ENCODE measurements at places on chromosomes 5 and 9. TPM values are rescaled to one million over a fixed set of nuclear protein-coding genes. Genes with fewer than 3 reads are reported as not detected.

- DNase-seq, result peak; percentile 43
Measured at GRCh38 chr5:36373527-36374086, 71.9 kb upstream of the RANBP3L start.

DNA sequence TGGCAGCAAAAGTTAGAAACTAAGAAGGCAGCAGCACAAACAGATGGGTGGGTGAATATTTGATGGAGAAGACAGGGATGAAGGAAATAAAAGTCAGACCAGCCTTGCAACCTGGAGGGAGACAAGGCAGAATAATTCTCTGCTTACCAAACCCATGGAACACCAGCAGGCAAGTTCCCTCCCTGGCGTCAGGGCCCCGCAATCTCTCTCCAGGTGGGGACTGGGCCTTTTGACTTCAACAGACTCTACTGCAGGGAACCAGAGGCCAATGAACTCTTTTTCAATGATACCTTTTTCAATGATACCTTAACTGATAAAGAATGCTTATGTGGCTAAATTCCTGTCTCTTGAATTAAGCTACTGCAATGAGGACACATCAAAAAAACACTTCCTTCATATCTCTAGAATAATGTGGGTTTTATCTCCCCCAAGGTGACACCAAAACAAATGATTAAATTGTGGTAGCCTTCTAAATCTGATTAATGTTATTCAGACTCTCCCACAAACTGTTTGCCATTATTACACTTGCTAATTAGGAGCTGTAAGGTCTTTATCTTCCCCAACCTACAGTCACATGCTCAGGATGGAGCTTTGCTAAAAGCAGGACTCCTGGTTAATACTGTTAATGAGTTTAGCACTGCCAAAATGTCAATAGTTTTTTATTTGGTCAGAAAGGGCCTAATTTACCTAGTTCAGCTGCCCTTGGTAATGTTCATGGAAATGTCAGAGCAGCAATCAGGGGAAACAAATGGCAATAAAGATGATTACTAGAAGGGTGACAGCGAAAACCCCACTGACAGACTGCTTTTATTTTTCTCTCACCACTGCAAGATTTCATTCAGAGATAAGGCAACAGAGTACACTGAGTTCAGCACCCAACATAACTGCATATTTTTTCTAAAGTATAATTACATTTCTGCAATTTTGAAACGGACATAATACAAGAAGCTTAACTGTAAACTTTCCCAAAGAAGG is 165.5 kb downstream of the TSSK1B start:
- no peak for DNase-seq

DNA sequence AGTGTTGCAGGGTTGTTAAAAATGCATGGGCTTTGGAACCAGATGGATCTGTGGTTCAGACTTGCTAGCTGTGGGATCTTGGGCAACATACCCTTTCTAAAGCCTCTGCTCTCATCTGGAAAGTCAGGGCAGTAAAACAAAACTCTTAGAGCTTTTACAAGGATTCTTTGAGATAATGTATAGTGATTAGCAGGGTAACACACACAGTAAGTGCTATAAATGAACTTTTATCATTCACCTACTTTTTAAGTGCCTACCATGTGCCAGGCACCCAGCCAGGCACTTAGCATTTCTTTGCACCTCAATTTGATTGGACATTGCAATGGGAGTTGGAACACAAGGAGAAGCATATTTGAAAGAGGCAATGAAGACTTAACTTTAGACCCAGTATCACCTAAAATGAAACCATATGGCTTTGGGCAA is 208.6 kb upstream of the PAPPA start:
- no peak for DNase-seq

- DNase-seq, result no peak
Measured at GRCh38 chr9:14343261-14344031, 29.5 kb upstream of the NFIB start.

GRCh38 chr9:75699017-75699416 is 191.5 kb upstream of the PCSK5 start:
- no peak for DNase-seq

GRCh38 chr5:180810959-180811622 is 8.5 kb upstream of the MGAT1 start:
- DNase-seq, result no peak

DNA sequence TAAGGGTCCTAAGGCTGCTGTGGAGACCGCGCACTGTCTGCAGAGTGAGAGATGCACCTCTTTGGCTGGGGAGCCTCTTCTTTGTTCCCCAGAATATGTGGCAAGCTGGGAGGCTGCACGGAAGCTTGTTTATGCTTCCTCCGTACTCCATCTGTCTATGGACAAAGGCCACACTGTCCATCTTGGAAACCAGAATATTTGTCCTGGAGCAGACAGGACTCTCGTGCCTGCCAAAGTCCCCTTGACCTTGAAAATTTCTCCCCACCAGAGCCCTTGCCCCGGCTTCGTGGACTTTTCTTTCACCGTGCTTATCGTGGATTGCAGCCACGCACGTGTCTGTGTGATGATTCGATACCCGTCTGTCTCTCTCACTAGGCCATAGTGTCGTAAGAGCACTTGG is 147.4 kb downstream of the NSG2 start:
- no peak for DNase-seq

CARTPT gene
- not detected for total RNA-seq

GRCh38 chr5:61949054-61949678 is 356.8 kb upstream of the KIF2A start:
- no peak for DNase-seq

GRCh38 chr5:176748073-176748966 is 62.0 kb upstream of the UNC5A start:
- DNase-seq, result no peak

DNA sequence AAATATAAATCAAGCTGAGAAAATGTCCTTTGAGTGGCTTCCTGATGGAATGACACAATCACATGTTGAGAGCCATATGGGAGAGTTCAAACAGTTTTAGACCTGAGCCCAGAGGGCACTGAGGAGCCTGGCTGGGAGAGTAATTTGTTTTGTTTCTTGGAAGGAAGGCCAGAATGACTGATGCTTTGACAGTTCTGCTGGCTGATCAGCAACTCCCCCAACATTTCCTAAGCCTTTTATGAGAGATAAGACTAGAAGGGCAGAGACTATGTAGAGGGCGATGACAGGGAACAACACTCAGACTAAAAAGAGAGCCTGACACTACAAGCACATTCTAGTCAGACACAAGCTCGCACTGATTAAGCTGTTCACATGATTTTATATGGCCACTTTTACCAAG is 169.2 kb downstream of the COX7C start:
- no peak for DNase-seq

DNA sequence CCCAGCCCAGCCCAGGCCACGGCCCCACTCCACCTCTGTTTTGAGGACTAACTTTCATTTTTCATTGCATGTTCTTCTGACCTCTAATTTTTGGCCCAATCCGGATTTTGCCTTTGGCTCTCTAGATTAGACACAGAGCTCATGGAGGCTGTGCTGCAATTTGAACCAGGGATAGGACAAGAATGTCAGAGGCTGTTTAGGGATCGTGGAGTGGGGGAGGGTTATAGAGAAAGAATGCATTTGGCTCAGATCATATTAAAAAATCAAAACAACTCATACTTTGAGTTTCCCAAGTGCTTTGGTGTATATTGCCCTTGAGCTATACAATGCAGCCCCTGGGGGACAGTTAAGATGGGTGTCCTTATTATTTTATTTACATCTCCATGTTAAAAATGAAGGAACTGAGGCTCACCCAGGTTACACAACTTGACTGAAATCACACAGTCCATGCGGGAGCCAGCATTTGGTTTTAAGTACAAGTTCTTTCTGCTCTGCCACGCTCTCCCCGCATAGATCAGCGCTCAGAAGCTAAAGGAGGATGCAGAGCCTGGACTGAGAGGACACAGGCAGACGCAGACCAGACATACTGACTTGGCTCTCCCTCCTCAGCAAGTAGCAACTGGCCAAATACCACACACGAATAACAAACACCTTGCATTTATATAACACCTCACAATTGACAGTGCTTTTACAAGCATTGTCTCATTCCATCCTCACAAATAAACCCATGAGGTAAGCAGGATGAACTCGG is 126.4 kb upstream of the RAI14 start:
- DNase-seq, result no peak

TSLP gene
- not detected for total RNA-seq

POU5F2 gene
- 0.32 TPM for total RNA-seq

- no peak for DNase-seq
Measured at GRCh38 chr9:23278561-23278960, 547.5 kb downstream of the ELAVL2 start.

DNA sequence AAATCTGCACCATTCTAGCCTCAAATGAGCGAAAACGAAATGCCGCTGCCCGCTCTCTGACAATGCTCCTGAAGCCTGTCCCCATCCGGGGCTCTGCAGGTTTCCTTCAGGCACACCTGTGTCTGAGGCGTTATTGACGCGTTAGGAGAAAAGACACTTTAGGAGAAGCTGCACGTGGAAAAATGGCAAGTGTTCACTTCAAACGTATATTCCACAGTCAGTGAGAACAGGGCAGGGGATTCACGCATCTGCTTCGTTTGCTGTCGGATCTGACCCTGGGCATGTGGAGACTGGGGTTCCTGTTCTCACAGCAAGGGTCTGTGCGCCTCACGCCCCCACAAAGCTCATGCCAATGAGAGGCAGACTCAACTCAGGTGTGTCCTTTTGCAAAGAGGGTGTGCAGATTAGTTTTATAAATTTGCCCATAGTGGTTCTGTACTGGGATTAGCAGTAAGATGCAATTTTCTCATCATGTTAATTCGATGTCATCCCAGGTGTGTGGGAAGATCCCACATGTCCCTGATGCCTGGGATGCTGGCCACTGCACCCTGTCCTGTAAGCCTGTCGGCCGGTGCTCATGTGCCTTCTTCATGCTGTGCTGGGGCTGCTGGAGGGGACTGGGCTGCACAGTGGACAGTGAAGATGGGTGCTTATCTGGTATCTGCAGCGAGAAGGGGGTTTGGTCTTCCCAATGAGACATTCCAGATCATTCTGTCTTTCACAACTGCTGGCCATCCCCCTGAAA is 11.2 kb upstream of the TBC1D9B start:
- DNase-seq, result no peak

DNA sequence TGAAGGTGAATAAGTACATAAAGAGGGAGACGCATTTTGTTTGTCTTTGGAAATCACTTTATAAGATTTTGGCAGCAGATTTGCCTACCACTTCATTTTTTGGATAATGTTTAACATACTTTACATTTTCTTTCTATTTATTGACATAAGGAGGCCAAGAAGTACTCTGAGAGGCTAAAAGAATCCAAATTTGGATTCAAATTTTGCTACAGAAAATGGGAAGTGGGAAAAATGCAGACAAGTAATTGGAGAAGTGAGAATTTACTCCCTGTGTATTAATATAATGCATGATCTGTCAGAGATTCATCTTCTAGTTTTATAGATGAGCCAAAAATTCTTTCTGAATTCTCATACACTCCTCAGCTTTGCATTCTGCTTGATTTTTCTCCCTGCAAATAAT is 411.2 kb upstream of the CTNND2 start:
- no peak for DNase-seq

- no peak for DNase-seq
Measured at GRCh38 chr5:158023266-158023665, 164.3 kb upstream of the CLINT1 start.

- DNase-seq, result peak; percentile 46
Measured at GRCh38 chr9:95003689-95004410, 277.4 kb downstream of the AOPEP start.

GRCh38 chr5:21237461-21237860 is 1249.5 kb upstream of the CDH18 start:
- no peak for DNase-seq

Data from SK-MEL-5 (cell line).